ENCODE measurements at places on chromosomes 12 and 14.

DNA sequence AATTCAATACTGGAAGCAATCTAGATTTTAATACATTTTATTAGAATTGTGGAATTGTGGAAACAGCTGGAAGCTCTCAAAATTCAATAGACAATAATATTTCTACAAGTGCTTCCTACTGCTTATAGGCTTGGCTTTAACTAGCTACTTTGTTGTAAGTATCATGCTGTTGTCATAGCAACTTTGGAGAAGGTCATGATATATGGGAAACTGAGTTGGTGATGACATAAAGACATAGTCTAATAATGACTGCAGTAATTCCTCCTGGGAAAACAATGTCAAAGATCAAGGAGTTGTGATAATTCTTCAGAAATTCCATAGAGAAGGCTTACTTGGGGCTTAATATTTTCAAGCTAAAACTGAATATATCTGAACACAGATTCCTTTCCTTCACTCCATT is 266.6 kb downstream of the KIF21A start:
- DNase-seq: no peak

GRCh38 chr14:100734031-100734990 is 7.6 kb downstream of the DLK1 start:
- DNase-seq: no peak

GRCh38 chr12:42396473-42397259 is 70.7 kb downstream of the PPHLN1 start:
- DNase-seq: no peak

DNA sequence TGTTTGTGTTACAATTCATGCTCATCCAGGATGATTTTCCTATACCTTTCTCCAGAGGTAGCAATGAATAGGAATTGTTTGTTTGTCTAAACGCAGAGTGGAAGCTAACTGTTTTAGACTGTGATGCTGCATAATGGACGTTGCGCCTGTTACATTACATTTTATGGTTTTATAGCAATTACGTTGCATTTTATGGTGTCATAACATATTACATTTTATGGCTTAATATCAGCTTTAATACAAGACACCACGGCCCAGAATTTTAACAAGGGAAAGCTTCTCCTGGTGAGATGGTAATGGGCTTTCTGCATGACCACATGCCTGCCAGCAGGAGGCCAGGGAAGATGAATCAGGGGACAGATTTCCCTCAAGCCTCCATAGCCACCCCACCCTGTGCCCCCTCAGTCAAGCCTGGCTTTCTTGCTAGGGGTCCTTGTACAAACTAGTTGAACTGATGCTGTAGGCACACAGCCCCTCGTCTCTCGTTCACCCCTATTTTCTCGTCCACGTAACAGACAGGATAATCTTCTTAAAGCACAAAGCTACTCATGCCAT is 56.5 kb downstream of the HSPB8 start:
- no peak for DNase-seq

- DNase-seq: no peak
Measured at GRCh38 chr14:88439088-88439487, 53.6 kb downstream of the SPATA7 start.

- DNase-seq: no peak
Measured at GRCh38 chr14:68633131-68633991, 159.5 kb downstream of the ZFP36L1 start.
